Omental fat pad (tissue), 4 donors: ENCODE measurements at places on chromosomes 2 and 18.
A peak's percentile ranks its signal among the peaks of the same experiment; 100 is the strongest.

GRCh38 chr2:218378053-218378452 is 4.0 kb upstream of the SLC11A1 start:
- no peak for DNase-seq

DNA sequence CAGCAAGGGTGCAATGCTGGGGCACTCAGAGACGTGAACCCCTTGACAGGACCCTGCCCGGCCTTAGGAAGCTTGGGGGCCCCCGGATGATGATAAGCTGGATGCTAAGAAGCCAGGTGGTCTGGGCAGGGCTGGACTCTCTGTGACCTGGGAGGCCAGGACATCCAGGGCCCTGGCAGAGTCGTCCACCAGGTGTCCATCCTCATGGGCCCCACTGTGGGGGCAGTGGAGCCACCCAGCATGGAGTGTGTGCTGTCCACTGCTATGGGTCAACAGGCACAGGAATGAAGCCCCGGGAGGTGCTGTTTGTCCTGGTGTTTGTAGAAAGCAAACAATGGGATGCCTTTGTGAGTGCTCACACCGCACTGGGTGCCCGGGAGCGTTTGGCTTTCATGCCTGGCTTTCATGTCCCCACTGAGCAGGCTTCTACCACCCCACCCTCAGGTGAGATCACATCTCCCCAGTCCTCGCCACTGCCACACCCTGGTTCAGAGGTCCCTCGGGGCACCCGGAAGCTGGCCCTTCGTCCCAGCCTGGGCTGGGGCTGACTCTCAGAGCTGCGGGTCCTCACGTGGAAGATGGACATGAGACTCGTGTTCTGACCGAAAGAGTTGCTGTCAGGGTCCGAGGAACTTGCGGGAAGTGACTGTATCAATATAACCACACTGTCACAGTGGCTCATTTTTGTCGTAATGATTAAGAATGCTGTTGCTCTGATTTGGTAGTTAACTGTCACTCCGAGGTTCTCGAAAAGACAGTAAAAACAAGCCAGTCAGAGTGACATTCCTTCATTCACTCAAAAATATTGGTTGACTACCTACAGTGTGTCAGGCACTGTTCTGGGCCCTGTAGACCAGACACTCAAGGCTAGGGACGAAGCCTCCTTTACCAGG is 53.3 kb downstream of the INHBB start:
- DNase-seq = no peak

DNA sequence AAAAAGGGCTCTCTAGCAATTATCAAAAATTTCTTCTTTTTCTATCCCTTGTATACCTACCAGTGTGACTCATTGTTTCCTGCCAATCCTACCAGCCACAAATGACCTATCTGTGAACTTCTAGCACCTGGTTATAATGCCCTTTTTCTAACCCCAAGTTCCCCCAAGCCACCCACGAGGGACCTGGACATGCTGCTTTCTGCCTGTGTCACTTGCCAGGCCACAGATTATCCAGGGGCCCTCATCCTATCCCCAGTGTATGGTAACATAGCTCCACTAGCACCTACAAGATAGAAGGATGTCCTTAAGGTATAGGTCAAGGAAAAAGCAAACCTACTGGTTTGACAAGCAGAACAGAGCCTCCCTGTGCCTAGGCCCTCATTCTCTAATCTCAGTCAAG is 26.8 kb downstream of the AAK1 start:
- DNase-seq = no peak

GRCh38 chr2:46326231-46326980 is 29.2 kb downstream of the EPAS1 start:
- peak; percentile 62 for DNase-seq

DNA sequence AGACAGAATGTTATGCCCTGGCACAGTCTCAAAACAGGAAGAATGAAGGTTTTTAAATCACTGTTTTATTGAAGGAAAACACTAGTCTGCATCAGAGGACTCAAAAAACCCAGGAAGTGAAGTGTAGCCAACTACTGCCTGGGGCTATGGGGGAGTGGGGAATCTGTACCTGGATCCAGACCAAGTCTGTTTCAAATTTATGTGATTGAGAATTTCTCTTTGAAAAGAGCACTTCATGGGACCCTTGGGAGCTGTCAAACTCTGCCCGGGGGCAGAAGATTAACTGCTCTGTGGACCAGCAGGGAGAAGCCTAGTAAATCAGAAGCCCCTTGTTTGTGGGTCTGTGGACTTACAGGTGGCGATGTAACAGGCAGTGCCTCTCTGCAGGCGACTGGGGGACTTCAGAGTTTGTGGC is 45.3 kb upstream of the TANC1 start:
- DNase-seq = no peak
